ENCODE measurements at places on chromosomes 16 and 17.

DNA sequence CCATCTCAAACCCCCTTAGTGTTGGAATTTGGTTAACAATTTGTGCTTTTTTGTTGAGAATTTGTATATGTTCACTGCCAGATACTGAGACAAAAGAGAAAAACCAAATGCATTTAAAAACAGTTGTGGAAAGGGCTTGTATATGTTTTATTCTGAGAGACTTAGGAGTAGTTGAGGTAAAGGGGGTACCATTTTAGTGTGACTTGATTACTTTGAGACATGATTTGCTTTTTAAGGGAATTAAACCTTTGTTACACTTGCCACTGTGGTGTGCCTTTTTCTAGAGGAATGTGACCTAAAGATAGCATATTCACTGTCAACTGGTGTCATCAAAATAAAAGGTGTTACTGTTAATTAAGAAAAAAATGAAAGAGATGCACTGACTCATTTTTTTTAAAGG is 4.5 kb downstream of the IGF2BP1 start:
- no peak for DNase-seq

GRCh38 chr16:68074850-68075555 is 10.2 kb upstream of the NFATC3 start:
- DNase-seq = no peak

GRCh38 chr16:79158337-79158736 is 442.2 kb downstream of the MAF start:
- no peak for DNase-seq

DNA sequence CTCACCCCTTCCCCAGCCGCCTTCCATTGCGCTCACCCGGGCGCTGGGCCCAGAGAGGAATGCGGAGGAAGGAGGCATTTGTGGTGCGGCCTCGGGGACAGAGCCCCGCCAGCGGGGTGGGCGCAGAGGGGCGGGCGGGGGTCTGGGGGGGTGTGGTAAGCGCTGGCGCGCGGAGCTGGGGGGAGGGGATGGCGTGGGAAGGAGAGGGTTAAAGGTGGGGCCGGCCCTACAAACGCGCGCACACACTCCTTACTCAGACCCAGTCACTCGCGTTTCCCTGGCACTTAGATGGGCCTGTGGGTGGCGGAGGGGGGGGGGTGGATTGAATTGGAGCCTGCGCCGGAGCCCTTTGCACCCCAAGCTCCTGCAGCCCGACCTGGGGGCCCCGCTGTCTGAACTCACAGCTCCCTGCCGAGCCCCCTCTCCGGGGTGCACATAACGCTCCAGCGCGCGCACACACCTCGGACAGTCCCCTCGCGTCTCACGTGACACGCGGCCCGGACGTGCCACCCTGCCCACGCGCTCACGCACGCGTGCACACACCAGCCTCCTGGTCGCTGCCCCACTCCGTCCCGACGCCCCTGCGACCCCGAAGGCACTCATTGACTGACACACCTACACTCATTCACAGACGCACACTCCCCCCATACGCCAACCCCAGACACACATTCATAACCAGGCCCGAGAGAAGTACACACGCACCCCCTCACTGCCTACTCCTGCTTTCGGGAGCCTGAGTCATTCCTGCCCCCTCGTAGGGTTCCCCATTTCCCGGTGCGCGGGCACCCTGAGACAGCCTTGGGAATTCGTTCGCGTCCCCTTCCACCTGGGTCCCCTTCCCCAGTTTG is 844 bp downstream of the TBKBP1 start:
- peak; percentile 69 for DNase-seq

GRCh38 chr17:69710926-69711325 is 296.4 kb downstream of the MAP2K6 start:
- no peak for DNase-seq

GRCh38 chr16:71570144-71570543 is 6.7 kb downstream of the TAT start:
- DNase-seq = no peak

DNA sequence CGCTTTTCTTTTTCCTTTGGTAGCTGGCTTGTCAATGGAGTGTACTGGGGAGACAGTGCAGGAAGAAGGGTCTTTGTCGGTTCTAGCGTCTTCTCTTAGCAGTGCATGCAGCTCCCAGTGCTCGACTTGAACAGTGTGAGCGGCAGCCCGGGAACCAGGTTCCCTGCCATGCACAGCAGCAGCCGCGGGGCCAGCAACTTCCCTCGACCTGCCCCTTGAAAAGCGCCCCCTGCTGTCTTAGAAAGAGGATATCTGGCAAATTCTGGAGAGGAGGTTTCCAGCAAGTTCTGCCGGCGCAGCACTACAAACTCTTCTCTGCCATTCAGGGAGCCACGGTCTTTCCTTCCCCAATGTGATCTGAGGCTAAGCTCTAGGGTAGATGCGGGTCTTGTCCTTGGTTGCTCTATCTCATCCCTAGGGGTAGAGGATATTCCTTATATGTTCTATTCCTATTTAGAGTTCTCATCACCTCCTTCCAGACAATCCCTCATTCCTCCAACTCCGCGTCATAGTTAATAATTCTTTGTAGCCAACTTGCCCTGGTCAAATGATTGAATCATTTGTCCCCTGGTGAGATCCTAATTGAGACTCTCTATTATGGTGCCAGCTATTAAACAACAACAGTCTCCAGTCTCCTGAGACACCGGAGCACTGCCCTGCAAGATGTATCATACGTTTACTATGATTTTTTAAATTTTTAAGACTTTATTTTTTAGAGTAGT is 451.3 kb downstream of the PMP22 start:
- DNase-seq = peak; percentile 57

DNA sequence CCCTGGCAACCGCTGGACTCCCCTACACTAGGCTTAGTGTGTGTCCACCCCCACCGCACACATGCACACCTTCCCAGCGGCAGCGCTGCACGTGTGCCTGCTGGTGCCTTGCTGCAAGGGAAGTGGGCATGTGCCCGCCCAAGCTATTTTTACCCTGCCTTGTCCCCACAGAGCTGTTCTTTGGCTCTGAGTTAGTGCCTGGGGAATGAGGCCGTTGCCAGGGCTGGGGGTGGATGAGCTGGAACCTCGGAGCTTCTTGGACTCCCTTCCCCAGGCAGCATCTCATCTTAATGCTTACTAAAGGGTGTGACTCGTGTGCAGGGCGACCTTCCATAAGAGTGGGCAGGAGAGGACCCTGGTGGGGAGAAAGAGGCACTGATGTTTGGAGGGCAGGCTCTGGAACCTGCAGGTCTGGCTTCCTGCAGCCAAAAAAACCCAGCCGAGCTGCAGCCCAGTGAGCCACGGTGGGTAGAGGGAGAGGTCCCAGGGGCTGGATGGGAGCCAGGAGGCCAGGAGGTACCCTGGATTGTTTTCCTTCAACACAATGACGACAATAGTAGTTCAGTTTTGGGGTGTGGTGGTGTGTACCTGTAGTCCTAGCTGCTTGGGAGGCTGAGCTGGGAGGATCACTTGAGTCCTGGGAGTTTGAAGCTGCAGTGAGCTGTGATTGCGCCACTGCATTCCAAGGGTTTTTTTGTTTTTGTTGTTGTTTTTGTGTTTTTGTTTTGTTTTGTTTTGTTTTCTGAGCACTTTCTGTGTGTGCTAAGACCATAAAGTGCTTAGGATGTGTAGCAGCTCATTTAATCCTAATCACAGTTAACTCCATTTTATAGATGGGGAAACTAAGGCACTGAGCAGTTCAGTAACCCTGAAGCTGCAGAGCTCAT is 119.1 kb downstream of the RAB11FIP4 start:
- DNase-seq = no peak

DNA sequence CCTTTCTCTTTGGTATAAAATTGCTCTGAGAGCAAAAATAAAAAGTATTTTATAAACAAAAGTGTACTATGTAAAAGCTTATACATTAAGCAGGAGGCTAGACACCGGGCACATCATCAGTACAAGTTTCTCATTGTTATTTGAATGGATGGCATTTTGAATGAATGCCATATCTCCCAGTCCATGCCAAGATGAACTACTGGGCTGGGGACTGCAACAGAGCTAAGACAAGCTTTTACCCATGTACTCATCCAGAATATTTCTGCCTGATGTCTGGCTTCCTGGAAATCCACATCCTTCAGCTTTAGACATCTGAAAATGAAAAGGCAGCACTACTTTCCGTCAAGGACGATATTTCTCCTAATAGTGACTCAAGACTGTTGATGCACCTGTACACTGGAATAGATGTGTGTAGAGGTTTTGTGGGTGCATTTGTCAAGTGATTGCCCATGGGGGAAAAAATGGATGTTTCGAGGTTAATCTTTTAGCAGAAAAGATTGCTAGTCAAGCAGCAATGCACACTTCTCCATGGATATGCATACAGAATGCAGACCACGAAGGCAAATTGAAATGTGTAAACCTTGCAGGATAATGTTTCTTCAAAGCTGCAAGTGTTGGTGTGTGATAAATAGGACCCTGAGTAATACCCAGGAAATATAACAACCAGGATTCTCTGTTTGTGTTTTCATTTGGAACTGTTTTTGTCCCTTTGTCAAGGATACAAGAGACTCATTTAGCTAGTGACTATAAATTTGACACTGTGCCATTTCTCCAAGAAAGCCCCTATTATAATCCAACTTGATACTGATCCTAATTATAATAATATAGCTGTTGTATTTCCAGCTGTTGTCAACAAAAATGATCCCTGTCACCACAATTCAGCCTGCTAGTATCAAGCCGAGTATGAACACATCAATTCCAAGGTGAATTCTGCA is 173.8 kb downstream of the CDH8 start:
- DNase-seq = no peak

DNA sequence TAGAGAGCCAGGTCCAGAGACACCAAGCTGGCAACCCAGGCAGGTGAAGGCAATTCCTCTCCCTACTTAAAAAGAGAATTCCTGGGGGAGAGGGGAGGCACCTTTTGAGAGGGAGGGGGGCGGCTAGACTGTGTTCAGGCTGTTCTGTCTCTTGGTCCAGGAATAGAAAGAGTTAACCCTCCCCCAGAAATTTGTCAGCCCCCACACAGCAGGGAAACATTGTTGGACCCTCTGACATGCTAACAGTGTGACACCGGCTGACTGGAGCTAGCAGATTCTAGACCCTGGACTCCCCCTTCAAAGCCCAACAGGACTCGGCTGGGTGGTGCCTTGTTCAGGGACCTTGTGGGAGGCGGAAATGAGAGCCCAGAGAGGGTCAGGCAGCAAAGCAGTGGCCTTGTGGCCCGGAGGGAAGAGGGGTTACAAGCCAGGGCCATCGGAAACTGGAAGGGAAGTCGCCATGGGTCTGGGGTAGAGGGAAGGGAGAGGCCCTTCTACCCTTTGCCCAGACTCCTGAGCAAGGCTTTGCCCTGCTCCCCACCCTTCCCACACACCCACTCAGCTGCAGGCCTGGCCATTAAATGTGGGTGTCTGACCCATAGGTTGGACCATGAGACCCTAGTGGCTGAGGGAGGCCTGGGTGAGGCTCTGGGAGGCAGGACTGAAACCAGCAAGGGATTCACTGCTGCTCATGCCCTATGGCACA is 44.6 kb downstream of the RAI1 start:
- no peak for DNase-seq

DNA sequence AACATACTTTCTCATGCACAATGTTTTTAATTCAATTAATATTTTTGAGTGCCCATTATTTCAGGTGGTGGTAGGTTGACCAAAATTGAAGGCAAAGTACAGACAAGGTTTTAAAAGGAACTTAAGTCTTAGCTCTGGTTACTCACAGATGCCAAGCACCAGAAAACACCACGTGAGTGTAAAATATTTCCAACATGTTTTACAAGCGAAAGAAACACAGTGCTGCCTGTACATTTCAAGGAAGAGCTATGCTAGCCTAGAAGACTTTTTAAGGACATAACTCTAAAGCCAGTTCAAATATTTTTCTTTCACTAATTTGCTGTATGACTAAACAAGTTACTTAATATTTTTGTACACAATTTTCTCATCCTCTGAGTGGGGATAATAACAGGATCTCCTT is 736.4 kb upstream of the GOT2 start:
- no peak for DNase-seq

- no peak for DNase-seq
Measured at GRCh38 chr16:59973966-59974365, 1239.8 kb upstream of the GOT2 start.

GRCh38 chr17:45284176-45285140 is 22.6 kb upstream of the SPATA32 start:
- DNase-seq = peak; percentile 89

GRCh38 chr17:11900041-11900476 is 97.2 kb downstream of the ZNF18 start:
- DNase-seq = no peak

GRCh38 chr16:85137323-85138072 is 25.2 kb upstream of the CIBAR2 start:
- peak; percentile 97 for DNase-seq

GRCh38 chr16:73413091-73413829 is 365.3 kb upstream of the ZFHX3 start:
- DNase-seq = no peak

DNA sequence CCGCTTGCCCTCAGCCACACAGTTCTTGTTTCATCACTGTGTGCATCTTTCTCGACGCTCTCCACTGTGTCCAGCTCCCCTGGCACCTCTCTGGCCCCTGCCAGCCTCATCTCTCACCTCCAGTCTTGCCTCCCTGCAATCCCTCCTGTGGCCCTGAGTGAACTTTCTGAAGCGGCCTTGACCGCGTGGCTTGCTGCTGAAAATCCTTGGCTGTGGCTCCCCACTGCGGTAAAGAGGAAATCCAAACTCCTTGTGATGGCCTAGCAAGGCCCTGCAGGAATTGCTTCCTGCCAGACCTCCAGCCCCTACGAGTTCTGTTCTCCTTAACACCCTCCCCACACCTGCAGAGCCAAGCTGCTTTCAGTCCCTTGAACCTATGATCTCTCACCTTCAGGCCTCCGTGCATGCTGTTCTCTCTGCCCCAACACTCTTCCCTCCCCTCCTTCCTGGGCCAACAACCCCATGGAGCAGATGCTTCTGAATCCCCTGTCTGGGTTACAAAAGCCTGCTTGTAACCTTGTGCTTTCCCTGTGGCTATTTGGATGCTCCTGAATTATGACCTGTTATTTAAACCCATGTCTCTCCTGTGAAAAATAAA is 33.6 kb upstream of the BRD7 start:
- DNase-seq = no peak

- DNase-seq = no peak
Measured at GRCh38 chr17:81532490-81533287, 4.5 kb downstream of the FSCN2 start.

DNA sequence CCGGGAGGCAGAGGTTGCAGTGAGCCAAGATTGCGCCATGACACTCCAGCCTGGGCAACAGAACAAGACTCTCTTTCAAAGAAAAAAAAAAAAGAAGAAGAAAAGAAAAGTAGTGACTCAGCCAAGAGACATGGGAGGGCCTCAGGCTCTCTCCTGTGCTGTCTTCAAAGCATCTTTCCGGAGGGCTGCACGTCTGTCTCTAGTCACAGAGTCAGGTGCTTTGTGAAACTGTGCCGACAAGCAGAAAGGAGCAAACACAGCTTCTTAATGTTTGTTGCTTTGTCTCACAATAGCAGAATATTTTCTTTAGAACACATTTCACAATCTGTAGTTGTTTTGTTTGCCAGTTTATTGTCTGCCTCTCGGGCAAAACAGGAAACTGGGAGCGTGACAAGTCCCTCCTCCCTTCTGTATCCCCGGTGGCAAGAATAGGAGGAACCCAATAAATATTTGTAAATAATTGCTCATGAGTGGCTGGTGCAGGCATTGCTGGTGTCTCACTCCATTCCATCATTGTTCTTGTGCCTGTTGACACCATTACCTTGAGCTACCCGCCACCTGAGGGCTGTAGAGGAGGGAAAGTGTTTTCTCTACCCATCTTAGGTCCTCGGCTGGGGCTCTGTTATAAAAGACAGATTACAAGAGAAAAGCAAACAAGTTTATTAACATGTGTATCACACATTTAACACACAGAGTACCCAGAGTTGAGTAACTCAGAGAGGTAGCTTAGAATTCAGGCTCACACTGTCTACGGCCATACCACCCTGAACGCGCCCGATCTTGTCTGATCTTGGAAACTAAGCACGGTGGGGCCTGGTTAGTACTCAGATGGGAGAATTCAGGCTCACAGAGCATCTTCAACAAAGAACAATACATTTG is 5.5 kb downstream of the GAST start:
- no peak for DNase-seq

Measured in left lobe of liver (tissue), 2 donors.